ENCODE measurements at places on chromosomes 6 and 20.

GRCh38 chr20:15951658-15952057 lies 621.6 kb downstream of the KIF16B start:
- DNase-seq = no peak

- no peak for DNase-seq
Observed at GRCh38 chr20:32858189-32858588, 534 bp upstream of the EFCAB8 start.

DNA sequence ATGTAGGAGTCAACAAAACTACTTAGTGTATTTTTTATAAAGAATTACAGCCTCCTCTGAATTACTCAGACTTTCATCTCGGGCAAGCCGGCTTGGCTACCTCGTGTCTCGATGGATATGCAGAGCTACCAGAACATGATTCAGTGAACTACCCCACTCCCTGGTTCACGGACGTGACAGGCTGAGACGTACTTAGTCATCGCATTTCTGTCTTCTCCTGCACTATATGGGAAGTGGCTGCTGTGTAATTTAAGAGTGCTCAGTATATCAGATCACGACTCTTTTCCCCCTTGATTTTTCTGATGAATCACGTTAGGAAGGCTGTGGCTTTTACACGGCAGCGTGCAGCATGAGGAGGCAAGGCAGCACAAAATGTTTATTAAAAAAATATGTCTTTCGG lies 302.7 kb upstream of the ZFP64 start:
- peak; percentile 68 for DNase-seq

DNA sequence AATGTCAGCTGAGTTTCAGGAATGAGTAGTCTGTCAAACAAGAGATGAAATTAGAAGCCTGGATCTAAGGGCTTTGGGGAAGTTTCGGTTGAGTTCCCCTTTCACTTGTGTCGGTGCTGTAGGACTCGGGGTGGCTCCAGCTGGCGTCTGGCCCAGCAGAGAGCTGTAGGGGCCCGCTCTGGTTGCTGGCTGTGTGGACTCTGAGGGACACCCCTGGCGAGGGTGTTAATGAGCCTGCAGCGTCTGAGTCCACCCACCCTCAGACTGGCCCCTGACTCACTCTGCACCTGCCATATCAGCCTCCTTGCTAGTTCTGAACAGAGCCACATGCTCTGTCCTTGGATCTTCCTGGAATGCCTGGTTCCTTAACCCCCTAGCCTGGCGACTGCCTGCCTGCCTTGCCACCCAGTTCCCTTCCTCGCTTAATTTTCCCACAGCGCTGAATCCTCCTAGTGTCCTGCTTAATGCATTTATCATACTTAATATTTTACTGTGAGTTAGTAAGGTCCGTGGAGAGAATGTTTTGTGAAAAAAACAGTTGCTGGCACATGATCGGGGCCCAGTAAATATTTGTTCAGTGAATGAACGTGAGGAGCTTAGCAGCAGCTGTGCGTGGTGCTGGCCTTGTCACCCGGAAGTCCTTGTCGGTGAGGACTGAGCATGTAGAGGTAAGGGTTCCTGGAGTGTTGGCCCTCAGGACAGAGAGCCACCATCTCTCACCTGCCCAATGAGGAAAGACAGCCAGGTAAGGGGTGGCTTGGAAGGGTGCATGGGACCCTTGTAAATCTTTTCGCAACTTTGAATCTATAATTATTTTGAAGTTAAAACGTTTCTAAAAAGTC lies 1.6 kb downstream of the DNAJC5 start:
- DNase-seq = peak; percentile 42

- DNase-seq = peak; percentile 4
Observed at GRCh38 chr6:40962241-40962640, 76.8 kb downstream of the UNC5CL start.

- no peak for DNase-seq
Observed at GRCh38 chr6:7914991-7915789, 4.6 kb upstream of the TXNDC5 start.

DNA sequence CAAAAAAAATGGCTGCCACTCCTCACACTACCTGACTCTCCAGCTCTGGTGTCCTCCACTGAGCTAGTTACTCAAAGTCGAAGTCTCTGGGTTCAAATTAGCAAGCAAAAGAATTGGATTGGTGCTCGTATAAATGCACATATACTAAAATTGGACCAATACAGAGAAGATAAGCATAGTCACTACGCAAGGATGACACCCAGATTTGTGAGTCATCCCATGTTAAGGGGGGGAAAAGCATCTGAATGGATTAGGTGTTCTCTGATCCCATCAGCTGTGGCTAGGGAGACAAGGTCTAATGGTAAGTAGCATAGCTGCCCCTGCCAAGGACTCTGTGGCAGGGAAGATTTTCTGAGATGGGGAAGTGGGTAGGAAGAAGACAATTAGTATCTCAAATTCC lies 18.3 kb upstream of the AMD1 start:
- DNase-seq = no peak

DNA sequence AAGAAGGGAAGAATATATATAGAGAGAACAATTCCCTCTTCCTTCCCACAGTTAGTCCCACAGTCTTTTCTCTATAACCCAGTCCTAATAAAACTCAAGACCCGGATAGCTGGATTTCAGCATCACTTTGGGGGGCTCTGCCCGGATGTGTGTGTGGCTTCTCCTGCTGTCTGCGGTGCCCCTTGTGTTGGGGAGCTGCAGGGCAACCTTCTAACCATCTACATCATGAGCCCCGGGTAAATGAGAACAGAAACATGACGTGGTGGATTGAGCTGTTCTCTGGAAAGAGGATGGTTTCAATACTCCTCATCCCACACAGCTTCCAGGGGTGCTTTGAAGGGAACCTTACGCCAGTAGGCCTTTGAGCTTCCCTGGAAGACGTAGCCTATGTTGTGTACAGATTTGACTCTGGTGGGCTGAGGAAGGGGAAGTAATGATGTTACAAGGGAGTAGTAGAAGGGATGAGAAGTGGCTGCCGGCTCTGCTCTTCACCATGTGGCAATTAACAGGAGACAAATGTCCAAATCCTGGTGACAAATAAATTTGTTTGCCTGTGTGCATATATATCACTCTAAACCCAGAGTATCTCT lies 13.5 kb upstream of the PRDM1 start:
- no peak for DNase-seq

DNA sequence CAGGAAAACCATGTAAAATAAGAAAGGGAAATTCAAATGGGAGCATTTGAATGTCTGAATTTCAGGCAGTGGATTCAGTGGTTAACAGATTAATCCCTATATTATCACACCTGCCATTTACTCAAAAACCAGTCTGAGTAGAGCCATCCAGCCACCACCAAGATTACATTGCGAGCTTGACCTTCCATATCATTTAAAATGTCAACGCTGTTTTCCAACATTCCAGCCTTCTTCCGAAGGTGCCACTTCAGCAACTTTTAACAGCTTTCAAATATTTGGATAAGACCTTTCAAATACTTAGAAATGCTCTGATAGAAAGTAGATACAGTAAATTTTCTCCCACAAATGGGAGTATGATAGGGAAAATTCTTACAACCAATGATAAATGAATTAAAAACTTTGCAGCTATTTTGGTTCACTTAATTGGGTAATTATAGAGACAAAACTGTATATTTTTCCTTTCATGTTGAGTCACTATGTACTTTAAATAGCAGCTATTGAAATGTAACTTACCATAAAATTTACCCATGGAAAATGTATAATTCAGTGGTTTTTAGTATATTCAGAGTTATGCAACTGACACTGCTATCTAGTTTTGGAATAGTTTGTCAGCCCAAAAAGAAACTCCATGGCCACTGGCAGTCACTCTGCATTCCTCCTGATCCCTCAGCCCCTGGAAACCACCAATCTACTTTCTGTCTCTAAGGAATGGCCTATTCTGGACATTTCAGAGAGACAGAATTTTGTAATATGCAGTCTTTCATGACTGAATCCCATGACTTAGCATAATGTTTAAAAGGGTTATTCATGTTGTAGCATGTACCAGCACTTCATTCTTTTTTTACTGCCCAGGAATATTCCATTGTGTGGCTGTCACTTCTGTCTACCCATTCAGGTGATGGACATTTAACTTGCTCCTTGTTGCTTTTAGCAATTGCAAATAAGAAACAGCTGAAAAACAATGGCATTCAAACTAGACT lies 21.5 kb downstream of the EZR start:
- DNase-seq = no peak

GRCh38 chr6:12865671-12866181 lies 149.2 kb downstream of the PHACTR1 start:
- DNase-seq = no peak

DNA sequence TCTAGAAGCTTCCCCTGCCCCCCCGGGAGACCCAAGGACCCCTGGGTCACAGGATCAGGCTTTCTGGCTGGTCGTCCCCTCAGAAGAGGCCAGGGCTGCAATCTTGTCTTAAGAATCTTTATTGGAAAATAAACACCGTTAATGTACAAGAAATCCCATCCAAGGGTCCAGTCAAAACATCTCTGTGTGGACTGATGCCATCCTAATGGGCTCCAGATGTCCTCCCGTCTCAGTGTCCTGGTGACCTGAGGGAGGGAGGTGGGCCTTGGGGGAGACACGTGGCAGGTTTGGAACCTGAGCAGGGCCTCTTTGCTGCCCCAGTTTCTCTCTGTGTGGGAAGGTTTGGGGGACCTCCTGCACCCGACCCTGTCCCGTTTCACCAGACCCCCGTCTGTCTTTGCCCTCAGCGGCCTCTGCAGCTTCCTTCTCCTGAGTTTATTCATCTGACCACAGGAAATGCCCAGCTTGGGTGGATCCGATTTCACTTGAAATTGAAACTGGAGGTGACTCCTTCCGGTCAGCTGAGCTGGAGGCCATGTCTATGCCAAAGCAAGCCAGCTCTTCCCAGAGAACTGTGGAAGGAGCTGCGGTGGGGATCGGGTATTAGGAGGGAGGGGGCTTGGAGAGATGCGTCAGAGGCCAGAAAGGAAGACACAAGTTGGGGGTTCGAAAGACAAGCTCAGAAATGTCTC lies 75.1 kb downstream of the SLC2A10 start:
- DNase-seq = no peak

DNA sequence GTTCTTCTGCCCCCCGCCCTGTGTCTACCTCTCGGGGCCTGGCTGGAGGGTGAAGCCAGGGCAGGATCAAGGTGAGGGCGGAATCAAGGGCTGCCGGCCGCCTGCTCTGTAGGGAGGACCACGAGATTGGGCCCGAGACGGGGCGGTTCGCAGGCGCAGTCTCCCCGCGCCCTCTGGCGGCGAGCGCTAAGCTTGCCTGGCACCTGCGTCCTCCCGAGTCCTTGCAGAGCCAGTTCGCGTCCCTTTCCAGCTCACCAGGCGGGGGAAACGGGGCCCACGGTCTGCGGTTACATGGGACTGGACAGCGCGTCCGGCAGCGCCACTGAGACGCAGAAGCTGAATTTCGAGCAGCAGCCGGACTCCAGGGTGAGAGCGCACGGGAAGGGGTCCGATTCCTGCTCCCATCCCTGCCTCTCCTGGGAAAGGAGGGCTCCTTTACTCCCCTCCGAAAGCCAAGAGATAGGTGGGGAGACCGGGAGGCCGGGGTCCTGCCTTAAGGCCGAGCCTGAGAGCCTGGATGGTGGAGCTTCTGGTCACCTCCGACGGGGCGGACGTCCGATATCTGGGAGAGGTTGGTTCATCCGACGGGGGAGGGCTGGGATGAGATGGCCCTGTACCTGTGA lies 3.6 kb upstream of the MATN4 start:
- DNase-seq = peak; percentile 71

GRCh38 chr20:39784693-39785092 lies 822.5 kb downstream of the DHX35 start:
- no peak for DNase-seq

GRCh38 chr20:2750491-2751251 lies 49.8 kb downstream of the CPXM1 start:
- peak; percentile 29 for DNase-seq

DNA sequence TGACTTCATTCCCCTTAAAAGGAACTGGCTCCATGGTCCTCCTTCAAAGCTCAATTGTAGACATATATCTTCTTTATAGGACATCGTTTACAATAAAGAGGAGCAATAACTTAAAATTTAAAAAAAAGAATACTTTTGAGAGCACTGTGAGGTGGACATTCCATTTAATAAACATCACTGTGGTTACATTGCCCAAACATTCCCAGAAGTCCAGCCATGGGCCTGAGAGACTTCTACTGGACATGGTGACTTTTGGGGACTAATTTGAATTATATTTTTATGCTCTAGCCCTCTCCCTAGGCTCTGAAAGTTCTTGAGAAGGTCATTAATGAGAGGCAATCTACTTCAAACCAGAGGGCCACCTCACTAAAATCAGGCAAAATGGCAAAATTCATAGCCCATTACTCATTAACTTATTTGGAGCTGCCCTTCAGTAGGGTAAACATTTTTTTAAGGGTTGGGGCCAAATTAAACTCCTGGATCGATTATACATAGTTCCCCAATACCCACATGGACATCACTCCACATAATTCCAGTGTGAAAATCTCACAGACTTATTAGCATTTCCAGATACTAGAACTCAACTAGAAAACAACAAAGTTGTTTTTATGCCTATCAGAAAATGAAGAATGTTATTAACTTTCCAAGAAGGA lies 17.1 kb downstream of the ISM1 start:
- DNase-seq = no peak

DNA sequence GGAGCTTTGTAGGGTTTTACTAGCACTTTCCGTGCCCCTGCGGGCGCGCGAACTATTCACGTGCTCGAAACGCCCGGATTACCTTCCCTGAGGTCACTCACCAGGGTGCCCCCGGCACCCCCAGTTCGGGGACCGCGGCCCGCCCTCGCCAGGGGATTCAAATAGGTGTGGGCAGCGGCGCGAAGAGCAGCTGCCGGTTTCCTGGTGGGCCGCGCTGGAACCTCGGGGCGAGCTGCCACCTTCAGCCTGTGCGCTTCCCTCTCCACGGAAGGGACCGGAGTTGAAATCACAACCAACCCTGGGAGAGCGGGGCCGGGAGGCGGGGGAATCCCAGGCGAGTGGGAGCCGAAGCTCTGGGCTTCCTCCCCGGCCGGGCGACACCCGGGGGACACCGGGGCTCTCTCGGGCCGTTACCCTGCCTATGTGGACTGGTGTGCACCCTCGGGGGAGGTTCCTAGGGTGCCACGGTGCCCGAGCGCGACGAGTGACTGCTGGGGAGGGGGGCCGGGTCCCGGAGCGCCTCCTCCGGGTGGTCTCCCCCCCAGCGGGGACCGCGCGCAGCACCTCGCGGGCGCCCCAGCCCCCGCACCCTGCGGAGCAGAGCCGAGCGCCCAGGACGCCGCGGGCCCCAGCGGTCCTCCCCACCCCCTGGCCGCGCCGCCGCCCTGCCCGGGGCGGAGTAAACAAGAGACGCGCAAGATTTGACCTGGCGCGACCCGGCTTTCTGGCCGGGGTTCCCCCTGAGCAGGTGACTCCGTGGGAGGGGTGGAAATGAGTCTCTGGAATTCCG lies 2.1 kb upstream of the HIVEP2 start:
- DNase-seq = peak; percentile 80

GRCh38 chr20:50312682-50313521 lies 122.3 kb downstream of the CEBPB start:
- no peak for DNase-seq

All from stimulated activated CD4-positive, alpha-beta T cell treated with anti-CD3 and anti-CD28 coated beads, Interleukin-2, amount 100 ng/mL, for 24 hours (primary cell).